ENCODE measurements at places on chromosomes 2 and 18.

- DNase-seq, result no peak
Observed at GRCh38 chr2:165691615-165692014, 102.4 kb downstream of the GALNT3 start.

- DNase-seq, result no peak
Observed at GRCh38 chr18:71995904-71996465, 548.2 kb downstream of the CBLN2 start.

DNA sequence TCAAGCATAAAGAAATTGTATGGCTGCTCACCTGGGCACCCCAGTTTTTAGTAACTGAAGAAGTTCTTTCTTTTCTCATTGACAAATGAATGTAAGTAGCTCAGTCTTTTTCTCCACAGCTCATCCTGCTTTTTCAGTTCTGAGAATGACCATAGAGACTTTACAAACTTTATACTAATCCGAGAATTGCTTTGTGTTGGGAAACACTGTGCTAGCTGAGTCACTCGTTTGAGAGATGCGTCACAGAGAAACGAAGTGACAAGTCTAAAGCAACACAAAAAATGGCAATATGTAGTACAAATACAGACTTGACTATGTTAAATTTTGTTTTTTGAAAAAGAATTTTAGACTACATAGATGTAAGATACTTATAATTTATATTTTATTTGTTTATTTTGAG, 9.0 kb downstream of the LRRTM4 start:
- DNase-seq, result no peak

DNA sequence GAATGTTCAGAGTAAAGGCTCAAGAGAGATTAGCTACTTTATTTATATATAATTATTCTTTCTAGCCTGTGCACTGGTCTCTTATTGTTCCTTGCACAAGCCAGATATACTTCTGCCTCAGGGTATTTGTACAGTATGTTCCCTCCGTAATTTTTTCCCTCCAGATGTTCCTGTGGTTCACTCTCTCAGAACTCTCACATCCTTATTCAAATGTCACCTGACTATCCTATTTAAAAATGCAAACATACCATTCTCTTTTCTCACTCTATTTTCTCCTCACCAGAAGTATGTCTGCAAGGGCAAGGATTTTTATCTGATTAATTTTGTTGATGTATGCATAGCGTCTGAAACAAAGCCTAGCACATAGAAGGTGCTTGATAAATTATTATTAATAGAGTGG, 64.0 kb upstream of the CERS6 start:
- DNase-seq, result no peak

DNA sequence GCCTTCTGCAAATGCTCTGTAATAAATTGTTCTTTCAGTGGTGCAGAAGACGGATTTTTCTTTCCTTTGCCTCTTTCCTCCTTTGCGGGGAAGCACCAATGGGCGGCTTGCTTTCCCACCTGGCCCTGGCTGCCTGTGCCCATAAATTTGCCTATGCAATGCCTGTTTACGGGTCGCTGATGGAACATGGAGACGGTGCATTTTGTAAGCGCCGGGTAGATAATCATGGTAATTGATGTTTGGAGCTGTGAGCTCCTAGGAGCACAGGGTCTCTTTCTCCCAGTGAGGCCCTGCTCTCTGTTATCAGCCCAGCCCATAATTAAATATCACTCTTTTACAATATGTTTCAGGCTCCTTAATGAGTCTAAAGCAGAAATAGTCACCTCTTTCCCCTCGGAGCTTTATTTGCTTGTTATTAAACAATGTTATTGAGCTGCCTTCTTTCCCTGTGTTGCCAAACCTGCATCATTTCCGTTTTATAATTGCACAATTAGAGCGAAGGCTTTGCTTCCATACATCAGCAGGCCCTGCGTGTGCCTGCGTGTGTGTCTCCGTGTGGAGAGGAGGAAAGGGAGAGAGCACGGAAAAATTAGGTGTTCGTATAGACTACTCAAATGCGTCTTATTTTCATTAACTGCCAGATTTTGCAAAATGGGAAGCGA, 437.4 kb upstream of the POU3F3 start:
- DNase-seq, result no peak

- no peak for DNase-seq
Observed at GRCh38 chr18:31585991-31586390, 5.7 kb upstream of the TTR start.

DNA sequence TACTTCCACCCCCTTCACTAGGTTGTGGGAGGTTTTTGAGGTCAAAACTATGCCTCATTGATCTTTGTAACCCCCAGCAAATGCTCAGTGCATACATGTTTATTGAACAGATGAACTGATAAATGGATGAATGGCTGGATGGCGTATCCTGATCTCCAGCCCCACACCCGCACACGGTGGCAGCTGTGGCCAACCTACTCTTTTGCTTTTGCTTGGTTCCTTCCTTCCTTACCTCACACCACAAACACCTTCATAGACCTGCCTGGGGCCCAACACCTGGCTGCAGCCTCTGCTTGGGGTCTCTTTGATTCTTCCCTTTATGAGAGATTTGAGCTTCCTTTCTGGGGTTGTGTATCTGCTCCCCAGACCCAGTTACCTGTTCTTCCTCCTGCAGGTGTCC, 25.9 kb downstream of the SPP2 start:
- no peak for DNase-seq

- no peak for DNase-seq
Observed at GRCh38 chr2:26767129-26767528, 3.0 kb downstream of the SLC35F6 start.

GRCh38 chr2:179050755-179051154, 818 bp upstream of the CCDC141 start:
- no peak for DNase-seq

GRCh38 chr2:66866331-66867062, 431.6 kb downstream of the MEIS1 start:
- no peak for DNase-seq

DNA sequence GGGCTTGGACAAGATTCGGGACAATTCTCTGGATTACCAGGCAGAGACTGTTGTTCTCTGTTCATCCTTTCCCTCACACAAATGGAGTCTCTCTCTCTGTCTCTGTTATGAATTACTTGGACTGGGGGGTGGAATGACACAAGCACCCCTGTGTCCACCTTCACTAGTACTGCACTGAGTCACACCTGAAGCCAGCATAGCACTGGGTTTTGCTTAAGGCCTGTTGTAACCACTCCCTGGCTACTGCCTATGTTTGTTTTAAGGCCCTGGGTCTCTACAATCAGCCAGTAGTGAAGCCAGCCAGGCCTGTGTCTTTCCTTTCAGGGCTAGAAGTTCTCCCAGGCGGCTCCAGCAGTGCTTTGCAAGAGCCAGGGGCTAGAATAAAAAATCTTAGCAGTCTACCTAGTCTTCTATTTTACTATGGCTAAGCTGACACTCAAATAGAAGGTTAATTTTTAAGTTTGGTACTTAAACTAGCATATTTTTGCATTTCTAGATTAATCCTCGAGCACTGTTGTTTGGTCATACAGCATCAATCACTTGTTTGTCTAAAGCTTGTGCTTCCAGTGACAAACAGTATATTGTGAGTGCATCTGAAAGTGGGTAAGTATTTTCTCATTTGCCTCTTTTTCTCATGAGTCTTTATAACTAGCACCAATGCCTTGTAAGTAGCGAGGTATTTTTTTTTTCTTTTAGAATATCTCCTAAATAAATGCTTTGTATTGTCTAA, 27.8 kb downstream of the WDR7 start:
- no peak for DNase-seq

DNA sequence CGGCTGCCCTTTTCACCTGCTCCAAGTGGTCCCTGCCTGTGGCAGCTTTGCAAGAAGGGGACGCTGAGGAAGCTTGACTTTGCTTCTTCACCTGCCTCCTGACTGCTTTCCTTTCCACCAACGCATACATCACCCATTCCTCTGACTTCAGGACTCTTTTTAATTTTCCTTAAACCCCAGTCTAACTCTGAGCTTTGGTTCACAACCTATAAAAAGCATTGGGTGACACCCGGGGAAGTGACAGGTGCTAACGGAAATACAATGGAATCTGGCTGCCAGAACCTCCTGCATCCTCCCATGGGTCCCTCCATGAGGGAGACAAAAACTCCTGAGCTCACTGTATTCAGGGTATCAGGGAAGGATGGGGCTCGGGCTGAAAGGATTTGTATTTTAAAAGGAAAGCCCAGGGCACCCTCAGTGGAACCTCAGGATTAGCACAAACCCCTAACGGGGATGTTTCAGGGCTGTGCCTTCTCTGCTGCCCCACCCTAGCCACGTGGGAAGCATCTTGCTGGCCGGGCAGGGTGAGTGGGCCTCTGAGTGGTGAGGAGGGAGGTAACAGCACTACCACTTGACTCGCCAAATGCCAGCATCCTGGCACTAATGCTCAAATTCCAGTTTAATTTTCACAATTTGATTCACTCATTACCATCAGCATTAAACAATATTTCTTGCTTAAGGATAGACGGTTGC, 284.8 kb downstream of the CELF4 start:
- no peak for DNase-seq

GRCh38 chr2:101986376-101986775, 5.4 kb upstream of the IL1R2 start:
- DNase-seq, result no peak

DNA sequence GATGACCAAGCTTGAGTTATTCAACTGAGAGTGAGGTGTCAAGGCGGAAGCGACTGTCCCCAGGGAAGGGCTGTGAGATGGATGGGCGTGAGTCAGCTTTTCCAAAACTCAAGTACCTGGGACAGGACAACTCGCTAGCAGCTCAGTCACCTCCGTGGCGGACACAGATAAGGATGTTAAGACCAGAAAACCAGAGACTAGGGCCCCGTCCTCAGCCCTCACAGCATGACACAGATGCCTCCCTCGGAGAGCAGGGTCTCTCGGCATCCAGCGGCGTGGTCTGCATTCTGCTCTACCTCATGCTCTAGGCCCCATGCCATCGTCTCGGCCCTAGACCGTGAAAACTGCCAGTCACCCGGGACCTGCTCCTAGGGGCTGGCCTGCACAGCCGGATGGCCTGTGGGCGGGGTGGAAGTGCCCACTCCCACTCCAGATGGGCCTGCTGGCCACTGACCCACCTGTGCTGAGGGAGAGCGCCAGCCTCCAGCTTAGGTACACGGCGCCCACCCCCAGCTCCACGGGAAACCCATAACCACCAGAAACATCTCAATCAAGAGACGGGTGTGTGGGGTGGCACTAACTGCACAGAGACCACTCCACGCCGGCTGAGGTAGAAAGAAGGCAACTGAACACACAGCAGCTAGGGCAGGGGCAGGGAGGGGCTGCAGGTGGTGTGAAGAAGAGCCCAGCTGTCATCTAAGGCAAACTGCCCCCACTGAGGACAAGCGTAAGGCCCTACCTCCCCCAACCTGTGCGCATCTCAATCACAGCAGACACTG, 39.8 kb downstream of the ANO7 start:
- no peak for DNase-seq

DNA sequence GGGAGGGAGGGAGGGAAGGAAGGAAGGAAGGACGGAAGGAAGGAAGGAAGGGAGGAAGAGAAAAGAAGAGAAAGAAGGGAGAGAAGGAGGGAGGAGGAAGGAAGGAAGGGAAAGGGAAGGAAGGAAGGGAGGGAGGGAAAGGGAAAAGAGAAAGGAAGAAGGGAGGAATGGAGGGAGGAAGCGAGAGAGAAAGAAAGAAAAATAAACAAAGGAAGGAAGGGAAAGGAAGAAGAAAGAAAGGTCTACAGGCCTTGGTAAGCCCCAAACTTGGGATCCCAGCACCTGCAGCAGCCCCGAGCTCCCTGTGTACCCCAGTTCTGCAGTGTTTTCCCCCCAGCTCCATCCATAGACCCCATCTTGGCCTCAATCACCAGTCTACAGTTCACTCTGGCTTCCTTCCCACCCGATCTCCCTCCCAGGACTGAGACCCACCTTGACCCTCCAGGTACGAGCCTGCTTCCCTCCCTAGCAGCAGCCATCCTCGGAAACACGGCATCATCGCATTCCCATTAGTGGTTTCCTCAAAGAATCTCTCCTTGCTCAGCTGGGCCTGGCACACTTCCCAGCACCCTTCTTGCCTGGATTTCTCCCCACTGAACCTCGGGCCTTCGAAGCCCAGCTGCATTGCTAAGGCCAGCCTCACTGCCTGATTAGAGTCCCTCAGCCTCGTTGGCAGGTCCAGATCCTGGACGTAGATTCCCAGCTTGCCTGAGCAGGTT, 46.1 kb upstream of the SH3BP4 start:
- no peak for DNase-seq

- no peak for DNase-seq
Observed at GRCh38 chr2:199975273-199975895, 20.0 kb downstream of the MAIP1 start.

DNA sequence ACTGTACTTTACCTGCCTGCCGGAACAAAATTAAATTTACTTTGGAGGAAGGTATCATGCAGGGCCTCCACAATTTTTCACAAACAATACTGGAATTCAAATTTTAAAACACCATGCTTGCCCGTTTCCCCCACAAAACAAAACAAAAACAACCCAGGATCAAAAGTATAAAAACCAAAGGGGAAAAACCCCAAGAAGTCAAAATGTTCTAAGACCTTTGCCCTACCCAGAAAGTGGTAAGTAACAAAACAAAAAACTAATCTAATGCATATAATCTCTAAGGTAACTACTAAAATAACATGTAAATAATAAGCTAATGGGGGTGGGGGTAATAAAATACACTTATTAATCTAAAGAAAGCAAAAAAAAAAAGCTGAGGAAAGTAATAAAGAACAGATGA, 60.5 kb downstream of the CUL3 start:
- no peak for DNase-seq

DNA sequence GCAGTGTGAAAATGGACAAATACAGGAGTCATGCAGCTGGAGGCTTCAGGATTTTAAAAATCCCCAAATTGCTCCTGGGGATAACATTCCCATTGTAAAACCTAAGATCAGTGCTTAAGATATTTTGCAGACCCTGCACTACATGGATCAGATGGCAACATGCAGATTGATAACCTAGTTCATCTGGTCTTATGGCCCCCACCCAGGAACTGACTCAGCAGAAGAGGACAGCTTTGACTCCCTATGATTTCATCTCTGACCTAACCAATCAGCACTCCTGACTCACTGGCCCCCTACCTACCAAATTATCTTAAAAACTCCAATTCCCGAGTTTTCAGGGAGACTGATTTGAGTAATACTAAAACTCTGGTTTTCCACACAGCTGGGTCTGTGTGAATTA, 20.0 kb downstream of the SRBD1 start:
- DNase-seq, result no peak

DNA sequence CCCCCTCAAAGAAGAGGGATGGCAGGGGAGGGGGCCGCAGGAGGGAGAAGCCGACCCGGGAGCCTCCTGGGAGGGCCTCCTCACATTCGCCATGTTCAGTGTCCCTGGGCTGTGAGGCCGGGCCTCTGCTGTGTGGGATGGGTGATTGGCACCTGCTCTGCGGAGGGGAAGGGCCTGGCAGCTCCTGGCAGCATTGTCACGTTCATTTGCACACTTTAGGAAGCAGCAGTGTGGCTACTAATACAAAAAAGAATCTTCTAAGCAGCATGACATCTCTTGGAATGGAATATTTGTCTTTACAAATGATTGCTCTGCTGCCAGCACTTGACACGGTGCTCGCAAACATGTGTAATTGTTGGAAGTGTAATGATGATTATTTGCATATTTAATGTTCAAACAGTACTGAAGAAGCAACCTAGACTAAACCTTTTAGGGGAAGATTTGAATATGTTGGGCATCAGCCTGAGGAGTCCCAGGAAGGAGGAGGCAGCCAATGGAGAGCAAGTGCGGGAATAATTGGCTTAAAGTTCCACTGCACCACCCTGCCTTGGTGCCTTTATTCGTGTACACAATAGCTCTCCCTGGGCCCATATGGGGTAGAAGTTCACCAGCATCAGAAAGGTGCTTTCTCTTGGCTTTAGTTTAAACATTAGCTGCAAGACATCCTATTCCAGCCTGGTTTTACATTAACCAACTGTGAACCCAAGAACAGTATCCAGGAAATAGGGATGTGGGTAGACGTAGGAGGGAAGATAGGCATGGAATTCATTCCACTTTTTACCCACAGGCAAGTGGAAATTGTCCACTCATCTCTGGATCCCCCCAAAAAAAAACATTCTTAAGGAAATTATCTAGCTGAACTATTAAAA, 404.9 kb downstream of the TMEM182 start:
- DNase-seq, result no peak
